ENCODE measurements at places on chromosomes 12 and 14.

GRCh38 chr12:129063600-129063999 is 210.3 kb downstream of the GLT1D1 start:
- DNase-seq = no peak

- DNase-seq = no peak
Observed at GRCh38 chr12:127998988-127999387, 268.0 kb upstream of the TMEM132C start.

- no peak for DNase-seq
Observed at GRCh38 chr12:110540048-110540447, 37.9 kb downstream of the RAD9B start.

DNA sequence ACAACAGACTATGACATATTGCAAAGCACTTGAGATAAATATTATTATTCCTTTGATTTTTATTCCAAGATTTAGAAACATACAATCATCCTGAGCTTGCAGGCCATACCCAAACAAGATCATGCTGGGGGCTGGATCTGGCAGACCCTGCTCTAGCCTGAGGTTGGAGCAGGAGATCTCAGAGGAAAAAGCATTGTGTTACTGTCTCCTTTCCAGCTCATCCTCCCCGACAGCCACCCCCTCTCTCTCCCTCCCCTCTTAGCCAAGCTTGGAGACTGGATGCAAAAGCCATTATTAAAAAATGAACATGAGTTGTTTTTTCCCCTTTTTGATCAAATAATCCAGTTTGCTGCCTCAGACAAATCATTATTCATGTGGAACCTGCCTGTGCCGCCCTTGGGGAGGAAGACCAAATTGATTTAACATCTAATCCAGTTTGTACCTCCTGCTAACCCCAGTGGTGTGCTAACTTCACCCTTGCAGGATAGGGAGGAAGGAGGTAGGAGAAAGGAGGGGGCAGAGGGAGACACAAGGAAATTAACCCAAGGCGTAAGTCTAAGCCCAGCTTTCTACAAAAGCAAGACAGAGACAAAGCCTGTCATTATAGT is 565.8 kb upstream of the TBX3 start:
- DNase-seq = no peak

DNA sequence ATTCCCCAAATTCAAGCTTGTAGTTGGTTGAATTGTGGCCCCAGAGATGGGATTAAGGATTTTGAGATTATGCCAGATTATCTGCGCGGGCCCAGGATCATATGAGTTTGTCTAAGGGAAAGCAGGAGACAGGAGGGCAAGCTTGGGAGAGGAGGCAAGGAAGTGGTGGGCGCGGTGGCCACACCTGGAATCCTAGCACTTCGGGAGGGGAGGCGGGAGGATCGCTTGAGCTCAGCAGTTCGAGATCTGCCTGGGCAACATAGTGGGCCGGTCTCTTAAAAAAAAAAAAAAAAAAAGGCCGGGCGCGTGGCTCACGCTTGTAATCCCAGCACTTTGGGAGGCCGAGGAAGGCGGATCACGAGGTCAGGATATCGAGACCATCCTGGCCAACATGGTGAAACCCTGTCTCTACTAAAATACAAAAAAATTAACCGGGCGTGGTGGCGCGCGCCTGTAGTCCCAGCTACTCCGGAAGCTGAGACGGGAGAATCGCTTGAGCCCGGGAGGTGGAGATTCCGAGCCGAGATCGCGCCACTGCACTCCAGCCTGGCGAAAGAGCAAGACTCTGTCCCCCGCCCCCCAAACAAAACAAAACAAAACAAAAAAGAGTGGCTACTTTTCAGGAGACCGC is 881 bp upstream of the PUS1 start:
- DNase-seq = no peak

DNA sequence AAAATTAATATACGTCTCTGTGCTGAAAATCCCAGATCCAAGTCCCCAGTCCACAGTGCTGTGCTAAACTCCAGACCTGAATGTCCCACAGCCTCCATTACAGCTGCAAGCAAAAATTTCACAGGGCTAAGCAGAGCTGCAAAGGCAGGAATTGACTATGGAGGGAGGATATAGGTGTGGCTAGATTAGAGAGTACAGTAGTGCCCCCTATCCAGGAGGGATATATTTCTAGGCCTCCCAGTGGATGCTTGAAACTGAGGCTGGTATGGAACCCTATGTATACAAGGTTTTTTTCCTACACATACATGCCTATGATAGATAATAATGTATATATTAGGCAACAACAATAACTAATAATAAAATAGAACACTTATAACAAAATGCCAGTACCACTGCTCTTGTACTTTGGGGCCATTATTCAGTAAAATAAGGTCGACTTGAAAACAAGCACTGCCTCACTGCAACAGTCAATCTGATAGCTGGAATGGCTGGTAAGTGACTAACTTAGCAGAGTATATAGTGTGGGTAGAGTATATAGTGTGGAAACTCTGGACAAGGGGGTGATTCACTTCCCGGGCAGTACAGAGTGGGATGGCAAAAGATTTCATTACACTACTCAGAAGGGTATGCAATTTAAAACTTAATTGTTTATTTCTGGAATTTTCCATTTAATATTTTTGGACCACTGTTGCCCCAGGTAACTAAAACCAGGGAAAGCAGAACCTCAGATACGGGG is 82.7 kb downstream of the C14orf132 start:
- DNase-seq = no peak

- no peak for DNase-seq
Observed at GRCh38 chr14:22884738-22885523, 1.9 kb downstream of the REM2 start.

DNA sequence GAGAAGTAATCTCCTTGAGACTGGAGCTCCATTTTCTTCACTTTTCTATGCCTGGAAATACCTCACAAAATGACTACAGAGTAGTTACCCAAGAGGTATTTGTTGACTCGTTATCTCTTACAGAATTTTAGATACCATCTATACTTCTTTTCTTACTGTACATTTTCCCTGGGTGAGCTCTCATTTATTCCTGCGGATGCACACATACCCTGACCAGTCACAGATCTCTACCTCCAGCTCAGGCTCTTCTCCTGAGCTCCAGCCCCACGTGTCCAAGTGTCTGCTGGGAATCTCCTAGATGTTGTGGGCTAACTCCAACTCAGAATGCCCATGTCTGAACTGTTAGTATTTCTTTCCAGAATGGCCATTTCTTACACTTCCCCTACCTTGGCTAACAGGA is 403.1 kb downstream of the RAD51B start:
- no peak for DNase-seq

DNA sequence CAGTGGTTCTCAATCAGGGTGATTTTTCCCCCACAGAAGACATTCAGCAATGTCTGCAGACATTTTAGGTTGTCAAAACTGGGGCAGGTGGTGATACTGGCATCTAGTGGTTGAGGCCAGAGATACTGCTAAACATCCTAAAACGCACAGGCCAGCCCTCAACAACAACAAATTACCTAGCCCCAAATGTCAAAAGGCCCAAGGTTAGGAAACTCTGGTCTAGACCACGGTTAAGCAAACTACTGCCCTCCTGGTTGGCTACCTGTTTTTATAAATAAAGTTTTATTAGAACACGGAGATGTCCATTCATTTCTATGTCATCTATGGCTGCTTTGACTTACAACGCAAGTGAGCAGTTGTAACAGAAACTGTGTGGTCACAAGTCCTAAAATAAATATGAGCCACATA is 186.7 kb downstream of the EFCAB11 start:
- DNase-seq = no peak

GRCh38 chr14:64910847-64911495 is 3.3 kb upstream of the CHURC1 start:
- no peak for DNase-seq
